ENCODE measurements at places on chromosomes 11 and 22. TPM values are rescaled to one million over a fixed set of nuclear protein-coding genes. Genes with fewer than 3 reads are reported as not detected.

Gene MPZL2
- total RNA-seq: not detected

Gene CNIH2
- 2.4 TPM for total RNA-seq

Gene SLC22A8
- total RNA-seq: not detected

Gene SUN2
- total RNA-seq: 22.9 TPM

Gene CAPRIN1
- total RNA-seq: 166 TPM

Gene SMTN
- total RNA-seq: 26.6 TPM

Gene DDI1
- total RNA-seq: not detected

Gene LIF
- 20.1 TPM for total RNA-seq

Gene SLC35E4
- total RNA-seq: 5.0 TPM

Gene LSP1
- total RNA-seq: 1.6 TPM

Gene OR52E1
- total RNA-seq: not detected

Gene SLC22A12
- not detected for total RNA-seq

Gene UPK3A
- not detected for total RNA-seq

Gene FOLR3
- total RNA-seq: not detected

Gene TMEM151A
- total RNA-seq: 1.9 TPM

Gene OR51B4
- not detected for total RNA-seq

Gene MYEOV
- total RNA-seq: 124 TPM

Gene SNX32
- 0.09 TPM for total RNA-seq

Gene USP47
- total RNA-seq: 24.1 TPM

Gene CRYBB2
- total RNA-seq: not detected

Gene RASD2
- total RNA-seq: 0.67 TPM

Gene DERL3
- 0.52 TPM for total RNA-seq
